ENCODE measurements at places on chromosomes 16 and 17.
A peak's percentile ranks its signal among the peaks of the same experiment; 100 is the strongest.

- no peak for DNase-seq
Measured at GRCh38 chr17:17419631-17420030, 57.2 kb upstream of the MED9 start.

- no peak for DNase-seq
Measured at GRCh38 chr16:65842067-65842466, 524.4 kb upstream of the CDH5 start.

- no peak for DNase-seq
Measured at GRCh38 chr16:12271006-12271405, 294.5 kb downstream of the SNX29 start.

DNA sequence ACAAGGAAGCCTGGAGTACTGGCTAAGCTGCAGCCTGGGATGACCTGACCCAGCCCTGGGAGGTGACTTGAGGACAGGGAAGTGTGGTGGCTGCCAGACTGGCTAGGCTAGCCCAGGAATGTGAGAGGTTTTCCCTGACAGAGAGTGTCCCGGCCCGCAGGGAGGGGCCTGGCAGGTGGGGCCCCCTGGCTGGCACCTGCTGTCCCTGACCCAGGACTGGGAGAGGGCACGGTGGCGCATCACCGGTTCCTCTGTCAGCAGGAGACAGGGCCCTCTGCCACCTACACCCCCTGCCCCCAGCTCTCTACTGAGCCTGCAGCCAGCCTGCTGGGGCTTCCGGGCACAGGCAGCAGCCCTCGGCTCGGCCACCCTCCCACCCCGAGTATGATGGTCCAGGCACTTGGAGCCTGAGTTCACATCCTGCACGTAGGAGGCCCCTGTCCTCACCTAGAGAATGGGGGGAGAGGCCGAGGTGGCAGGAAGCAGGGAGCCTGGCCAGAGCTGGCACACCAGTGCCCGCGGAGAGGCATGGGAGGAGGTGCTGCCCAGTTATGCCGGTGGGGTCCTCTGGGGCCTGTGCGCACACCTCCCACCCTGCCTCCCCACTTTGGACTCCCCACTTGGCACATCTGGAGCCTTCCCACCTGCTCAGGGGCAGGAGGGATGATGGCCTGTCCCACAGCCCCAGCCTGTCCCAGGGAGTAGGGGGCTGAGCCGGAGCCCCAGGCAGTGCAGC lies 528 bp downstream of the PRSS27 start:
- DNase-seq = no peak

DNA sequence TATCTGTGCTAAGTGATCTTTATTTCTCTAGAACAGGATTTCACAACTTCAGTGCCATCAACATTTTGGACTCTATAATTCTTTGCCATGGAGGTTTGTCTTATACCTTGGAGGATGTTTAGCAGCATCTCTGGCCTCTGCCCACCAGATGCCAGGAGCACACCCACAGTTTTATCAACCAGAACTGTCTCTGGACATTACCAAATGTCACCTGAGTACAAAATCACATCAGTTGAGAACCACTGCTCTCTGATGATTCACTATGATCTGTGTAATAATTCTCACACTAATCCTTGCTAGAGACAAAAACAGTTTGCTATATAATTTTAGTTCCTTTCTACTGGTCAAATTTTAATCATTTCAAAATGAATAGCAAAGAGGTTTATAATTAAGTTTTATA lies 102.8 kb upstream of the AMZ2 start:
- DNase-seq = no peak

- DNase-seq = no peak
Measured at GRCh38 chr17:76995387-76996105, 127.3 kb downstream of the MGAT5B start.

DNA sequence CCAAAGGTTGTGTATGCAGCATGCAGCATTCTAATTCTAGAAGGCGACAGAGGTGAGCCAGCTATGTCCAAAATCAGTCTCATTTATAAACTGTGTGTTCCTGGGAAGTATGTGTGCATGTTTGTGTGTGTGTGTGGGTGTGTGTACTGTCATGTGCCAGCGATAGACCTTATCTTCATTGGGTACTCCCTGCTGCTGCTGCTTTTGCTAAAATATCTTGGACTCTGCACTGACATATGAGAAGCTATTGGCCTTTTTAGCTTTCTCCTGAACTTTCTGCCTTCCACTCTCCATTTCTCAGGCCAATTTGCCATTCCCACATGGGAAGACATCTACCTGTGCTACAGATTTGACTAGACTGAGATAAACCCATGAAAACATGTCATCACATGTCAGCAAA lies 2.0 kb upstream of the LPO start:
- DNase-seq = no peak

DNA sequence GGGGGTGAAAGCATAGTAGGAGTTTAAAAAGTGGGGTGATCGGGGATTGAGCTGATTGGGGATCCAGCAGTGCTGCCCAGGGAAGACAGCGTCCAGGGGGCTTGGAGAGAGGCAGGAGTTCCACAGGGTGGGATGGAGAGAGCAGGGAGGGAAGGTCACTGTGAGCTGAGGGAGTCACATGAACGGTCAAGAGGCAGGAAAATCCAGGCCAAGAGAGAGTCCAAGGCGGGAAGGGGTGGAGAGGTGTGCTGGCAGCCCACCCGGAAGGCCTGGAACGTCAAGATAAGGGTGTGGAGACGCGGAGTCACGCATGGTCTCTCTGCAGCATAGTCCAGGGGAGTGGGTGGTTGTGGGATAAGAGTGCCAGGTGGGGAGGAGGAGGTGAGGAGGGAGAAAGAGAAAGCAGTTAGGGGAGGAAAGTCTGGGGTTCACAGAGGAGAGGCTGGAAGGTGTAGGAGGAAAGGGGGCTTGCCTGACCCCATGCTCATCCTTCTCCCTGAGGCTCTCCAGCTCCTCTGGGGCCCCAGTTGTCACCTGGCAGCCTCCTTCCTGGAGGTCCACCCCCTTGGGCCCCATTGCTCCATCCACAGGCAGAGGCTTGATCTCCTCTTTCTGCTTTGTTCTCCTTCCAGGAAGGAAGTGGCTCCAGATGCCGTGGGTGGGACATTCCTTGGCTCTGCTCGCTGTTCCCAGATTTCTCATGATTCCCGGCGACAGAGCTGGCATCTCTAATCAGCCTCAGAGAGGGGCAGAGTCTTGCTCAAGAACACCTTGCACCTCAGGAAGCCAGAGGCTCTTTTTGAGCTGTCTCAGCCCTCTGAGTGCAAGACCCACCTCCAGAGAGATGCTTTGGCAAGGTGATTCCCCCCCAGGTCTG lies 28.7 kb downstream of the CCR7 start:
- DNase-seq = no peak

DNA sequence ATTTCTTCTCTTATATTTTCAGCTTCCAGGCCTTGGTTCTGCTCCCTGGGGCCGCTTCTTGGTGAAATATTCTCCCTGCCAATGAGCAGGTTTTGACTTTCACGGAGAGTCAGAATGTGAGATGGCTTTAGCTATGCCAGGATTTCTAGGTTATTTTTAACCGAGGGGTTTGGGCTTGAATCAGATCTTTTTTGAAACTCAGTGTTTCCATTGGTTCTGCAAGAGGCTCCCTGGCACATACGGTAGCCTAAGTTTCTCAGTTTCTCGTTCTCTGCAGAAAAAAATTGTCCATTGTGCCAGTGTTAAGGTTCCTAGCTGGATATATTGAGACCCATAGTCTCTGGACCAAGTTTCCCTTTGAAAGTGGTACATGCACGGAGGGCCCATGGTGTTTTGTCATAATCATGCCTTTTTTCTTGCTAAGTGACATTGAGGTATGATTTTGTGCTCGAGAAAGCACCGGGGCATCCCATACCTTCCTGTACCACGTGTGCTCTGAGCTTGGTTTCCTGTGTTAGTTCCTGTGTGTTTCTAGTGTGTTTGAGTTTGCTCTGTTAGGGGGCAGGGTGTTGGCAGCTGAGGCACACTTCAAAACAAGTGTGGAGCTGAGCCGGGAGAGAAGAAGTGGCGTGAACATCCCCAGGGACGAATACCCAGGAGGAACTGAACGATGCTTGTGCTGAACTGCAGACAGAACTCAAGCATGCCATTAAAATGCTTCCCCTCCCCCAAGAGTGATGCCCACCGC lies 127.2 kb downstream of the HS3ST3B1 start:
- peak; percentile 46 for DNase-seq

GRCh38 chr17:1090465-1091189 lies 89.2 kb downstream of the ABR start:
- no peak for DNase-seq

- no peak for DNase-seq
Measured at GRCh38 chr16:2450535-2450934, 9.4 kb upstream of the TEDC2 start.

DNA sequence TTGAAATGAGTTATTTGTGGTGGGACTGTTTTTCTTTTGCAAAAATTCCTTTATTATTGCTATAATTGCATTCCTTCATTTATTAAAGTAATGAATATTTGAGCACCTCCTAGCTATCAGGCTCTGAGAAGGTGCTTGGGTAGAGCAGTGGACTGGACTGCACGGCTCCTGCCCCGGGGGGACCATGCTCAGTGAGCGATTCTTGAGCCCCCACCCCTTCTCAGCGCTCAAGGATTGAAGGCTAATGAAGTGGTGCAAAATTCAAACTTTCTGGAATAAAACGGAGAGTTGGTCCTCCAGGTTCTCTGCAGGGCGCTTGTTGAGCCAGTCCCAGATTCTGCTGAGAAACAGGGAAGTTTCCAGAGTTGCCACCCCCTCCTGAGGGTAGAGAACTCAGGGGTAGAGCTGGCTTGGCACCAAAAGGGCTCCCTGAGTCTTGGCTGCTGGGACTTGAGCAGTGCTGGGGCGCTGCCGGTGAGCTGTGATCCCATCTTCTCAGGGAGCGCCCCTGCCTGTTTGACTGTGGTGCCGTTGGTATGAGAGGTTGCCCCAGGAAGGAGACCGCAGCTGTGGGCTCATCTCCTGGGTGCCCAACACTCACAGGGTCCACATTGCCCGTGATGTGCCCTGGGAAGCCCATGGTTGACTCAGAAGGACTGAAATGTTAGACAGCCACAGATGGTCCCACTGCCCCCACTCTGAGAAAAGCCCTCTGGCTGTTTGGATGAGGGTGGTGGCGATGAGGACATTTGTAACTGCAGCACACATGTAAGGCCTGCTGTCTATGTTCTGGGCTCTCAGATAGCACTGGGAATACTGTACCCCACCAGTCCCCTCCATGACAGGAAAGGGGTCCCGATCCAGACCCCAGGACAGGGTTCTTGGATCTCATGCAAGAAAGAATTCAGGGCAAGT lies 20.0 kb downstream of the KSR1 start:
- no peak for DNase-seq

- DNase-seq = no peak
Measured at GRCh38 chr16:71258372-71258771, 27.9 kb upstream of the HYDIN start.

- no peak for DNase-seq
Measured at GRCh38 chr16:49617016-49617629, 238.8 kb downstream of the ZNF423 start.

Measured in activated naive CD8-positive, alpha-beta T cell treated with anti-CD3 and anti-CD28 coated beads, Interleukin-2, amount 50 U/mL, for 24 hours (primary cell).